ENCODE measurements at places on chromosomes 3 and 15. TPM values are rescaled to one million over a fixed set of nuclear protein-coding genes. Genes with fewer than 3 reads are reported as not detected.

- DNase-seq = no peak
Measured at GRCh38 chr3:152203652-152204051, 65.1 kb upstream of the MBNL1 start.

DNA sequence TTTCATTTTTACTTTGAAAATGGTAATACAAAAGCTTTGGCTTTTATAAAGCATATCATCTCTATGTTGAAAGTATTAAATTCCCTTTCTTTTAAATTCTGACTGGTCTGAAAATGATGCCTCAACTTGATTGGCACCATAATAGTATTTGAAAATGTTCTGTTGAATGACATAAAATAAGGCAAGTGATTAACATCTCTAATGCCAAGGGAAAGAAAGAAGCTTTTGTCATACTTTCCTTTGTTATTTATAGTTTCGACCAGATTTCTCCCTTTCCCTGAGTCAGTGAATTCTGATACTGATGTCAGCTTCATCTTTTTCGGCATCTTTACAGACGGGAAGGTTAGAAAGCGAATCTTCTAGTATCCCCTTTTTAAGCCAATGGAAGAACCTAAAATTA lies 3.4 kb upstream of the AP4E1 start:
- no peak for DNase-seq

- no peak for DNase-seq
Measured at GRCh38 chr3:65836047-65836446, 202.7 kb downstream of the MAGI1 start.

GRCh38 chr3:46845397-46845859 lies 17.8 kb downstream of the MYL3 start:
- no peak for DNase-seq

DNA sequence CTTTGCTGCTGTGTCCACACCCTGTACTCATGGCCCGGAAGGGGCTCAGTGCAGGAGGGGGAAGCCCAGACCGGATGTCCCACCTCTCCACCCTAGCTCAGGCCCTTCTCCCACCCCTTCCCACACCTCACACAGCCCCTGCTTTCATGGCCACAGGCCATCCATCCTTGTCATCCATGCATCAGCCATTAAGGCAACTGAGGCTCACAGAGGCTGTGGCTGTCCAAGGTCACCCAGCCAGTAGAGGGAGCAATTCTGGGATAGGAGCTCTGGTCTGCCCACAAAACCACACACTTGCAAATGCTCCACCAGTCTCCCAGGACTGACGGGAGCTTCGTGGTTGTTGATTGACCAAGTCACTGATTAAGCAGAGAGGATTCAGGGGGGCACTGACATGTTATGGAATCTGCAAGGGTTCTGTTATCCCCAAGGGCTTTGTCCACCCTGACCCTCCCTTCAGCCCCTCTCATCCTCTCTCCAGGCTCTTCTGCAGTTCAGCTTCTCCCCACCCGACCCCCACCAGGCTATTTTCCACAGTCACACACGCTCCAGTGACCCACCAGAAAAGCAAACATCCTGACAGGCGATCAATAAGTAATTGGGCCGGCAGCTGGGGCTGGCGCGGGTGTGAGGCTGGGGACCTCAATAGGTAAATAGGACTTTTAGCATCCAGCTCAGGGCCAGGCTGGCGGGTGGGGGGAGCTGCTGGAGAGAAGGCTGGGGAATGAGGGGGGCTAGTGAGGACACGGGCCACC lies 15.1 kb downstream of the LINGO1 start:
- no peak for DNase-seq

- DNase-seq = no peak
Measured at GRCh38 chr3:170360466-170360865, 3.0 kb downstream of the SKIL start.

GRCh38 chr3:184428561-184429175 lies 48.8 kb downstream of the CHRD start:
- no peak for DNase-seq

DNA sequence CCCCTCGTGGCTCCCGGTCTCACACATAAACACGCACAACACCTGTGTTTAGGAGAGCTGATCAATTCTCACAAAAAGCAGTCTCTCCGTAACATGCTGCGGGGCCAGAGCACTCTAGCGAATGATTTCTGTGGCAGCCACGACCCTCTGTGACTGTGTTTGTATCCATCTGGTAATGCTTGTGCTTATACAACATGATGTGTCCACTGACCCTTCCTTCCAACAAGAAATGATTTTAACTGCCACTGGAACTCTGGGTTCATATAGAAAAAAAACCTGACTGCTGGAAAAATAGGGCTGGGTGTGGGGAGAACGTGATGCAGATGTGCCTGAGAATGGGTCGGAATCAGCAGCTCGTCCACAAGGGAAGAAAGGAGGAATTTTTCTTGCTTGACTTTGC lies 410.2 kb downstream of the GAP43 start:
- DNase-seq = no peak

DNA sequence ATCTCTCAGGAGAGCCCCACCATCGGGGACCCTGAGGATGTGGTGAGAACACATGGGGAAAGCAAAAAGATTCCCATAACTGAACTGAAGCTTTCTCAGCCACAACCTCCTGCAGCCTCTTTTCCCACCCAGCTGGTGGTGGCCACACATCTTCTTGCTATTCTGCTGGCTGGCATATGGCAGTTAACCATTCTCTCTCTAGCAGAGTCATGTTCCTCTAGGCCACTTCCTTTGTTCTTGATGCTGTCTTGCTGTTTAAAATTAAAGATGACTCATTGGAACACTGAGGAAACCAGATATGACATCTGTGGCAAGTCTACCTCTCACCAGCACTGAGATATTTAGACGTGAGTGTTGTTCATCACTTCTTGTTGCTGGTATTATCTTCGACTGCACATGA lies 180.3 kb upstream of the ROBO2 start:
- DNase-seq = no peak

SI gene
- 0.14 TPM for total RNA-seq

GPR149 gene
- 2.0 TPM for total RNA-seq

TRIM42 gene
- total RNA-seq = not detected

ZPLD1 gene
- not detected for total RNA-seq

GRCh38 chr3:115245438-115245837 lies 98.3 kb upstream of the ZBTB20 start:
- DNase-seq = no peak

DNA sequence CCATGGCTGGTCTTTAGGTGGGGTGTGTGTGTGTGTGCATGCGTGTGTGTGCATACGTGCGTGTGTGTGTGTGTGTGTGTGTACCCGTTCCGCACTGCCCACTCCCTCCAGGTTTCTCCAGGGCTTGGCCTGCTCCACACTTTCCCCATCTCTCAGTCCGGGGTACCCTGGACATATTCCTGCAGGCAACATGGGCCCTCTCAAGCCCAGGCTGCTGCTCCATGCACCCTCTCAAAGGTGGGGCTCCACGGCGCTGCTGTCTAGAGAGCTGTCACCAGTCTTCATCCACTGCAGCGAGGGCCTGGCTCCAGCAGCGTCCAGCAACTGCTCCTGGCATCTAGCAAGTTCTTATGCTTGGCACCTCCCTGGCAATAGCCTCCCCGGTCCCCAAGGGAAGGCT lies 86.1 kb downstream of the ATP10A start:
- DNase-seq = no peak

- DNase-seq = no peak
Measured at GRCh38 chr3:106309274-106309673, 440.5 kb upstream of the CBLB start.

GCNT3 gene
- total RNA-seq = not detected

SLCO3A1 gene
- 96.6 TPM for total RNA-seq

- DNase-seq = no peak
Measured at GRCh38 chr3:65485826-65486469, 552.8 kb downstream of the MAGI1 start.

KLHL18 gene
- total RNA-seq = 33.3 TPM

STRIT1 gene
- not detected for total RNA-seq

GRCh38 chr3:122232485-122232884 lies 49.0 kb downstream of the CASR start:
- DNase-seq = no peak

- no peak for DNase-seq
Measured at GRCh38 chr3:143170074-143170473, 50.5 kb downstream of the CHST2 start.

NEO1 gene
- 72.5 TPM for total RNA-seq

LRRC2 gene
- 10.6 TPM for total RNA-seq

DNA sequence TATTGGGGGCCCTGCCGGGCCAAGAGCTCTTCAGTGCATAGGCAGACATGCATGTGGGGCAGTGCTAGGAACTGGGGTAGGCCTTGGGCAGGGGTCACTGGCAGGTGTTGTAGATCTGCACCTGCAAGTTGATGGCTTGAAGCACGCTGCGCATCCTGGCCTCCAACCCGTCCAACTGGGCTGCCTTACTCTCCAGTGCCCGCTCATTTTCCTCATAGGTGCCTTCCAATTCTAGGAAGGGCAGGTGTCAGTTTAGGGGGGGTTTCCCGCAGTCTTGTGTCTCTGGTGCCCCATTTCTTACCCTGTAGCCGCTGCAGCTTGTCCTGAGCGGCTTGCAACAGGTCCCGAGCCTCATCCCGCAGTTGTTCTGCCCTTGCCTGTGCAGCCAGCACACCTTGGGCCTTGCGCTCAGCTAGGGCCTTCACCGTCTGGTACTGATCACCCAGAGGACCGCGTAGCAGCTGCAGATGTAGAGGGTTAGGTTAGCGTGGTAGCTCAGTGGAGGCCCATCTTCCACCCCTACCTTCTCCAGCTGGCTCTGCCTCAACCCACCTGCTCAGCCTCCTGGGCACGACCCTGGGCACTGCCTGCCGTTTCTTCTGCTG lies 611 bp upstream of the USP19 start:
- no peak for DNase-seq

GRCh38 chr3:183808355-183808754 lies 17.0 kb downstream of the MAP6D1 start:
- DNase-seq = peak; percentile 37

DNA sequence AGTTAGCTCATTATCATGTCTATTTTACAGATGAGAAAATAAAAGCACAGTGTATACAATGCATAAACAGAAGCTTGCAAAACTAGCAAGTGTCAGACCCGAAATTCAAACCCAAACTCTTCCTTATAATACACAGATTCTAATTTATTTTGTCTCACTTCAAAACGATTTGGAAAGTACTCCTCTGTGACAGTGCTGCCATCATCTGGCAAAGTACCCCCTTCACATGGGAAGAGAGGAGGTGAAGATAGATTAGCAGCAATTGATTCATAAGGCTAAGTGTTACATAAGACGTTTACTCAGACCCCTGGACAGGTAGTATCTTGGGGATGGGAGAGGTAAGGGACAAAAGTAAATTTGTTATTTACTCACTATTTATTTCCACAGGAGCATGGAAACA lies 744.0 kb upstream of the SGO1 start:
- no peak for DNase-seq

GRCh38 chr3:99783011-99783573 lies 34.6 kb upstream of the CMSS1 start:
- DNase-seq = no peak

CATSPER2 gene
- total RNA-seq = 39.4 TPM

DNA sequence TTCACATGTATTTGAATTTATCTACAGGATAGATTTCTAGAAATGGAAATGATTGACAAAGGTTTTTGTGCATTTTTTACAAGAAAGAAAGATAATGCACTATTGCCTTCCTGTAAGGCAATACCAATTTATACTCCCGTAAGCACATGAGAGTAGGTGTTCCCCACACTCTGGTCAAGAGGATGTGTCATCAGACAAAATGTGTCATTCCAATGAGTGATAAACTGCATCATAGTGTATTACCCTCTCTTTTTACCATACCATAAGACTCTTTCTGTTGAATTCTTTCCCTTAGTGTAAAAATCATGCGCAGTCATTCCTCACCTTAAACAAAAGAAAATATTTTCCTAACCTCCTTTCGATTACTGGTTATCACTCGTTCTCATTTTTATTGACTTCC lies 251.0 kb downstream of the ROBO1 start:
- no peak for DNase-seq

- DNase-seq = no peak
Measured at GRCh38 chr3:21962456-21962855, 211.4 kb upstream of the ZNF385D start.

DNA sequence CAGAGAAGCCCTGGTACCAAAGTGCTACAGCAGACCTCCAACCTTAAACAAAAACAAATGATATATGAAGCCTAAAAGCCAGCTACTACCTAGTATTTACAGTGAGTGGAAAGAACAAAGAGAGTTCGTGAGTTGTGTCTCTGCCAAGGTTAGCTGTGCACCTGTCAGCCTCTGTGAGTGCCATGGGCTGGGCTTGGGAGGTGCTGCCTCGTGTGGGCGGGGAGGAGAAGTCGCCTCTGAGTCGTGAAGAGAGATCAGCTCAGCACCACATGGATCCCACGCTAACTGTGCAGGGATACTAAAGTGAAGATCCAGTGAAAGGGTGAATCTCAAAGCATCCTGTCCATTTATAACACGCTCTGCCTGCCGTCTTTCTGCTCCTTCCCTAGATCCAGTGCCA lies 101.9 kb downstream of the CHDH start:
- no peak for DNase-seq

- no peak for DNase-seq
Measured at GRCh38 chr15:65837301-65838294, 31.7 kb upstream of the RAB11A start.

SPINT1 gene
- not detected for total RNA-seq

MST1R gene
- total RNA-seq = 4.1 TPM

GRCh38 chr15:75815811-75816719 lies 27.2 kb upstream of the UBE2Q2 start:
- DNase-seq = no peak

BFSP2 gene
- total RNA-seq = not detected

SLC12A8 gene
- 22.2 TPM for total RNA-seq

LYZL4 gene
- 0.64 TPM for total RNA-seq

- no peak for DNase-seq
Measured at GRCh38 chr3:188407158-188407880, 253.4 kb downstream of the LPP start.

ATOSA gene
- 67.2 TPM for total RNA-seq
